Iris pigment epithelial cell (primary cell): ENCODE measurements at places on chromosomes 4 and X.

DNA sequence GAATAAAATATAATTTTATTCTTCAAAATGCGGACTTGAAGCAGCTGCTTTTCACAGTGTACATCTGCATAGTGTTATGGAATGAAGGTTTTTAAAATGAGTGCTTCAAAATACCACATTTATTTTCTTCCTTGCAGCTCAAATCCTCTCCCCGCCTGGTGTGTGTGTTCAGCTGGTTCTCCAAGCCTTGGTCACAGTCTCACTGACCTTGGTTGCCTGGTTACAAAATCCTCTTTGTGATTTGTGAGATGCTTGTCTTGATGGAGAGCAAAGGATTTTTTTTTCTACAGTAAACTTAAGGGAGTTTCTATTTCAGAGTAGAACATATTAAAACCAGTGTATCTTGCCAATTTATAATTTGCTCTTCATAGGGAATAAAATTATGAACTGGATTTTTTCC lies 139.2 kb downstream of the PCDH18 start:
- peak; percentile 85 for DNase-seq

DNA sequence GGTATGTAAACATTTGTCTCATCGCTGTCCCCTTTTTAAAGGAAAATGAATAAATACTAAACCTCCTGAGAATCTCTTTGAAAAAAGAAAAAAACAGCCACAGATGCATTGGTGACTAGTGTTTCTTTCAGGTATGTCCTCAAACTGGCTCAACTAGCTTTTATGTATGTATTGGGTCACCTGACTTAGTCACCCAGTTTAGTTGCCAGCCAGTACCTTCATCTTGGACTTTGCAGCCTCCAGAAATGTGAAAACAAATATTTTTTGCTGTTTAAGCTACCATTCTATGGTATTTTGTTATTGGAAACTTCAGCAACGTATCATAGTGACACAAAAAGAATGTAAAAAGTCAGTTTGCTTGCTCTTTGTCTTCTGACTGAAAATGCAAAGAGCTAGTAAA lies 1263.5 kb downstream of the FAM133A start:
- no peak for DNase-seq

- DNase-seq, result no peak
These were observed 250.6 kb downstream of the USP46 start for GRCh38 chr4:52408471-52408870.

DNA sequence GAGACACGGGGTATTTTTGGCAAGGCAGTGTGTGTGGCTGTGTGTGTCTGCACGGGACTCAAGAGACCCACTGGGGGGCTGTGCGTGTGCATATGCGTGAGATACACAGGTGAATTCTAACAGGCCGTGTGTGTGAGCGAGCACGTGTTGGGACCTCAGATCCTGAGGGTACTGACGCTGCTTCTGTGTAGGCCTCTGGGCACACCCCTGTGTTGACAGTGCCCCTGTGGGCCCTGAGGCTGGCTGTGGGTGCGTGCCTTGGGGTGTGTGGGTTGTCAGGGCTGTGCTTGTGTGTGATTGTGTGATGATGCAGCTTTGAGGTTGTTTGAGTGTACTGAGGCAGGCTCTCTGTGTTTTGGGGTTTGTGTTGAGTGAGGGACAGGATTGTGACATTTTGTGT lies 13.9 kb downstream of the FOXP3 start:
- DNase-seq, result no peak

DNA sequence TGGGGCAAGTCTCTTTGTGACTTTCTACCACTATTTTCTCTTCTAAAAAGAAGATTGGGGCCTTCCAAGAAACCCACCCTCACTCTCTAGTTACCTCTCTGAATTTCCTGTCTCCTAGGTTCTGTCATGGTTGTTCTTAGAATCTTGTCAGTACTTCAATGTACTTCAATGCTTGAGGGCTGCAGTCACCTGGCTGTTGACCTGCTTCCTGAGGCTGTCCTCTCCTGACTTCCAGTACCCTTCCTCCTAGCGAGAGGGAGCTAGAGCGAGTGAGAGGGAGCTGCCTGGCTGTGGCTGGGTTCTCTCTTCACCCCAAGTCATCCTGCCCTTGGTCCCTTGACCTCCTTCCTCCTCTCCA lies 17.7 kb downstream of the CD99L2 start:
- DNase-seq, result no peak

DNA sequence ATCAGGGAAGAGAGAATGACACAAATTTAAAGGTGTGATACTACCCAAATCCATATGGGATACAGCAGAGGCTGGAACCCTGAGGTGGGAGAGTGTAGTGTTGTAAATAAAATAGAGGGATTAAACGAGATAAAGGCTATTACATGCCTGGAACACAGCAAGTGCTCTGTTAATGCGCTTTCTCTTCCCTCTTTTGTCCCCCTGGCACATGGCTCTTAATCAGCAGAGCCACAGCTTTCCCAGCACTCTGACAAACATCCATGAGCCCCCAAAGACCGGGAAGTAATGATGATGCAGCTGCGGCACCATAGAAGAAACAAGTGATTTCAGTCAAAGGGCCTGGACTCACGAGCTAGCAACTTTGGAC lies 85.9 kb downstream of the RASL11B start:
- DNase-seq, result no peak

DNA sequence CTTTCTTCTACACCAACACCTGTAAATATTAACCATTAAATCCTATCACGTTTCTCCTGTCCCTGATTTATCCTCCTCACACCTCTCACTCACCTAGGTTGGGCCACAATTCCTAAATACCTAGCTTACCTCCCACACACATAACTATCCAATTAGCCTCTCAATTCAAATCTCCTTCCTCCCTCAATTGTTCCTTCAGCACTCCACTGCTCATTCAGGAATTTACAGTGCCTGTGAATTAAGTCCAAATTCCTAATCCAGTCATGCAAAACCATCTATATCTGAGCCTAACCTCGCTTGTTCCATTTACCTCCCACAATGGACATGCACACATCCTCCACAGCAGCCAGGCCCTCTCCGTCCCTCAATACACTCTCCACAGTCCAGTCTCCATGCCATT lies 17.5 kb downstream of the ANXA5 start:
- DNase-seq, result no peak

DNA sequence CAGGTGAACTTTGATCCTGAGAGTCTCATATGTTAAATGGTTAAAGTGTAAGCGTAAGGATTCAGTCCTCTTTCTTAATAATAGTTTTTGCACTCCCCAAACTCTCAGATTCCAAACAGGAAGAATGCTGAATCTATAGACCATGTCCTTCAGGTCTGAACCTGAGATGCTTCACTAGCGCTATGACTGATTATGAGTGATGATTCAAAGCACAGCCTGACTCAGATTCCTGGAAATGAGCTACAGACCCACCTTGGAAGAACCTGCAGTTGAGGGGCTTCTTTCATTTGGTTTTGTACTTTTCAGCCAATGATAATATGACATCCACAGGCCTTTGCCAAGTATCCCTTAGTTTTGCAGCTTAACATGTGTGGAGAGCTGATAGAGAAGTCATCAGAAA lies 1.4 kb downstream of the EDNRA start:
- DNase-seq, result peak; percentile 37

DNA sequence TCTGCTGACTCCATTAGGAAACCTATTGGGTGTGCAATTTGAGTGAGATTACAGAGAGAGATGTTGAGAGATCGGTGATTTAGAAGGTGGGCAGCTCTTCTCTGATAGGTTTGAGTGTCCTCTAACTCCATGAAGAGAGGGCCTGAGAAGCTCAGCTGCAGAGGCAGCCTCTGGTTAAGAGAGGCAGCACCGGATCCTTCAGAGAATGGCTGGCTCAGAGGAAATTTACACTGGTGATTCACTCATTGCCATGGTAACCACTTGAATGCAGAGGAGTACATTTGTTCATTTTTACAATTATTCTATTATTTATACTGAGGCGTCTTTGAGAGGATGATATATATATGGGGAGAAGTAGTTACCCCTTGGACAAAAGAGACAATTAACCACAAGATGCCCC lies 171.7 kb downstream of the PDGFRA start:
- DNase-seq, result peak; percentile 80

- DNase-seq, result no peak
These were observed 57.7 kb downstream of the HPGDS start for GRCh38 chr4:94284889-94285288.

DNA sequence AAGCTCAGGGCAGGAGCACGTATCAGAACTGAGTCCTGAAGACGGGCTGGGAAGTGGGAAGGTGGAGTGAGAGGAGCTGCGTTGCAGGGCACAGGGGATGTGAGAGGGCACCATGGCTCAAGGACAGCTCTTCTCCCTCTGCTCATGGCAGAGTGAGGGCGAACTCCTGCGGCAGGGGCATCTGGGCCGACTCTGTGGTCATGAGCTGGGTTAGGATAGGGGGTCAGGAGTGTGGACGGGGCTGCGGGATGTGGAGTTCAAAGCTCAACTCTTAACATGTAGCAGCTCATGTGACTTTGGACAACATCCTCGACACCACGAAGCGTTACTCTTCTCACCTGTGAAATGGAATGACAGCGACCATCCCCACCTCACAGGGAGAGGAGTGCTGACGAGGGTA lies 19.4 kb upstream of the SORCS2 start:
- no peak for DNase-seq

- DNase-seq, result peak; percentile 64
These were observed 58.5 kb upstream of the PITX2 start for GRCh38 chr4:110681381-110681780.

DNA sequence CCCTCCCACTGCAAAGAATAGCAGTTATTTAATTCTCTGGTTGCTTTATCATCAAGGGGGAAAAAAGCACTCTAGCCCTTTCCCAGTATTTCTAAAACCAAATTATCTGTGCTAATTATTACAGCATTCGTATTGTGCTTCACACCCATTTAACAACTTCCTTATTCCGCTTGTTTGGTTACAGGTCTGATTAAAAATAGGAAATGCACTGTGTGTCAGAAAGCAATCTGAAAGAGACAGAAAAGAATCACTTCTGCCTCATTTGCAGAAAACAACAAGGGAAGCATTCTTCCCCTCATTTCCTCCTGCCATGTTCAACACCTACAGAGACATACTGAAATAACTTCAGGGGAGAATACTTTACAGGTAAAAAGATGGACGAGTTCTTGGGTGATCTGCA lies 114.9 kb upstream of the MAP3K15 start:
- no peak for DNase-seq

GRCh38 chr4:97548943-97549583 lies 594.2 kb downstream of the STPG2 start:
- no peak for DNase-seq

- DNase-seq, result peak; percentile 10
These were observed at the start of gene CRMP1 for GRCh38 chr4:5893004-5893580. TSS of gene CRMP1 (minus strand) at chr4:5893086. CDS start at chr4:5892969, 117 bp downstream.

DNA sequence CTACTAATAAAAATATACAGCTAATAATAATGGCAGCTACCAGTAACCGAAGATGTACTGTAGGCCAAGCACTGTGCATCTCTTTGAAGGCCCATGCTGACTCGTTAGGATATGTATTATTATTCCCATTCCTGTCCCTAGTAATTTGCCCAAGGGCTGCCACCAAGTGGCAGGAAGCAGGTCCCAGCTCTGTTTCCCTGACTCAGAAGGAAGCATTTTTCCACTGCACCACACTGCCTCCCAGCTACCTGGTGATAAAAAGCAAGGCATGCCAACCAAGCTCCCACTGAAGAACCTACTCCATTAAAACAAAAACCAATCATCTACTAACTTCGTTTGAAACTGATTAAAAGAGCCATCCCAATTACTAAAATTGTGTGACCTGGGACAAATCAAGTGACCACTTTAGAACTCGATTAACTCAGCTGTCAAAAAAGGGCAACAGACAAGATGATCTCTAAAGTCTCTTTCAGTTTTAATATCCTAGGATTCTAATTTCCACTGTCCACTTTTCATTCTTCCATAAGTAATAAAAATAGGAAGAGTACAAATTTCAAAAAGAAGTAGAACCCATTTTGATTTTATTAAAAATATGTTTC lies 24.3 kb upstream of the PGM2 start:
- no peak for DNase-seq

- DNase-seq, result peak; percentile 4
These were observed 791.9 kb downstream of the FAT4 start for GRCh38 chr4:126106658-126107057.

DNA sequence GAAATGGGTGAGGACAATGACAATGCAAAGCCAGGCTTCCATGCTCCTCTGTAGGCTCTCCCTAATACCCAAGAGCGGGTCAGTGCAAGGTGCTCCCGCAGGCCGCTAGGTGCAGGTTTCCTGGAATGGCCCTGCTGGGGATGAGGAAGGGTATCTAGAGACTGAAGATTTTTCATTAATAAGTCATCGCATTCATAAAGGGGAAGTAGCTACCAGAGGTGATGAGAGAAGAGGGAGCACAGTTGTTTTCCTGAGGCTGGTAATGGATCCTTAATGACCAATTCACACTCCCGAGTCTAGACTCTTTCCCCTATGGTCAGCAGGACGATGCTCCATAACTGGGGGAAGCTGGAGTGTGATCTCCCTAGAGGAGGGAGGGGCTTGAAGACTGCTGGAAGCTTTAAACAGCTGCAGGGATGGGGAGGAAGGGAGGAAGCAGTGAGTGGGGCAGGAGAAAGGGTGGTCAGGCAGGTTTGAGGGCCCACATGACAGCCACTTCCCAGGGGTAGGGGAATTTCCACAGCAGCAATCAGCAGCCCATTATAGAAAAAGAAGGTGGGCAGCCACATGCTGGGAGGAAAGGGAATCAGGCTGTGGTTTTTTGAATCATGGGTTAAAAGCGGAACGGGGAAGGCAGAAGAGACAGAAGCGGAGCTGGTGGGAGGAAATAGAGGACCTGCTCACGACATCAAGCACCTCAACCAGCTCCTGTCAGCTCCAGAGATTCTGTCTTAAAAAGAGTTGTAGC lies 10.2 kb upstream of the ATP6AP2 start:
- no peak for DNase-seq

DNA sequence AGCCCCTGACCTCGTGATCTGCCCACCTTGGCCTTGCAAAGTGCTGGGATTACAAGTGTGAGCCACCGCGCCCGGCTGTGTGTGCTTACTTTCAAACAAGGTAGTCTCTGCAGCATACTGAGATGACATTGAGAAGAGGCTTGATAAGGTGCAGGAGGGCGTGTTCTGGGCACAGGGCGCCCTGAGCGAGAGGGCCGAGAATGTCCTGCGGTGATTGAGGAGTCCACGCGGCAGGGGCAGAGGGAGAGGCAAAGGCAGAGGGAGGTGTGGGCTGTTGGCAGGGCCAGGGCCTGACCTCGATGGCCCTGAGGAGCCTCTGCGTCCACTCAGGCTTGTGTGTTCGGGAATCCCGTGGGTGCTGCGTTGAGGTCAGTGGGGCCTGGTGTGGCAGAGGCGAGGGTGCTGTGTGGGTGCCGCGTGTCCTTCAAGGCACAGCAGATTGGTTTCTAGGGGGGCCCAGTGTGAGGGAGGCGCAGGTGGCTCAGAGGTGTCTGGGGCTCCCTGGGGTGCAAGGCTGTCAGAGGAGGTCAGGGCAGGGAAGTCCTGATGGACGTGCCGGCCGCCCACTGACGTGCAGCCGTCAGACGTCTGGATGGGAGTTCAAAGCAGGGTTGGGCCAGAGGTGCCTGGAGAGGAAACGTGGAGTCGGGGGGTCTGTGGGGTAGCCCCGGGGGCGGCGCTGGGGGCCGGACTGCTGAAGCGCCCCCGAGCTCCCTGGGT lies 12.1 kb downstream of the PCGF3 start:
- no peak for DNase-seq

- no peak for DNase-seq
These were observed 142.7 kb downstream of the CPEB2 start for GRCh38 chr4:15144967-15145295.

- DNase-seq, result peak; percentile 45
These were observed 182.7 kb downstream of the KCNIP4 start for GRCh38 chr4:21765810-21766407.

- DNase-seq, result no peak
These were observed 61.3 kb downstream of the CLDN34 start for GRCh38 chrX:10028283-10029104.

- no peak for DNase-seq
These were observed 960.5 kb upstream of the IGFBP7 start for GRCh38 chr4:58070726-58071125.

- peak; percentile 17 for DNase-seq
These were observed 1497.3 kb downstream of the STIM2 start for GRCh38 chr4:28357990-28358389.
